Tibial nerve (tissue), 4 donors: ENCODE measurements at places on chromosomes 3 and 15.

DNA sequence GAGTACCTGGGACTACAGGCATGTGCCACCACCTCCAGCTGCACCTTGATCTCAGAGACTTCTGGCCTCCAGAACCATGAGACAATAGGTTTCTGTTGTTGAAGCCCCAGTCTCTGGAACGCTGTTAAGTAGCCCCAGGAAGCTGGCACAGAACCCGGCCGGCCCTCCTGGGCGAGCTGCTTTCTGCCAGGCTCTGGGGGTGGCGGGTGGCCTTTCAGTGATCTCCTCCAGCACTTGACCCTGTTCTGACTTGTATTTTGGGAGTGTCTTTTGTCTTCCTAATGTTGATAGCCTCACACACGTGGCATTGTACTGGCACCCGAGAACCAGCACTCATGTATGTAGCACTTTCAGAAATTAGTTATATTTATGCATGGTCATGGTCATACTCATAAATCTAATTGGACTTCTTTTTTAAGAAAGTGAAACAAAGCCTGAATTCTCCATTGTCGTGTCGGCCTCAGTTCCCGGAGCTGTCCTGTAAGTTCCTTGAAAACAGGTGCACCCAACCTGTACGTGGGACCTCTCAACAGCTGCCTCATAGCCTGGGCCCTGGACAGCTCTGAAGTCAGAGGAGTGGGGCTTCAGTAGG is 74.0 kb downstream of the TFRC start:
- H3K4me1 ChIP-seq = no peaks in the 10 kb centered on the region
- H3K4me3 ChIP-seq = no peak overlapping the region
- no peak for DNase-seq
- no peaks in the 10 kb centered on the region for H3K36me3 ChIP-seq

- H3K36me3 ChIP-seq = no peaks in the 10 kb centered on the region
- peaks cover 38% of the 10 kb centered on the region for H3K4me1 ChIP-seq
These were observed 2.1 kb downstream of the TRA2B start for GRCh38 chr3:185935465-185936272.

GRCh38 chr3:49805897-49806701 is 3.0 kb downstream of the INKA1 start:
- DNase-seq = no peak
- H3K27ac ChIP-seq = peak overlapping the region; percentile 92
- H3K36me3 ChIP-seq = no peaks in the 10 kb centered on the region
- H3K4me1 ChIP-seq = no peaks in the 10 kb centered on the region
- H3K4me3 ChIP-seq = no peak overlapping the region

GRCh38 chr3:190266913-190267290 is 55.3 kb downstream of the CLDN1 start:
- H3K36me3 ChIP-seq = no peaks in the 10 kb centered on the region
- no peaks in the 10 kb centered on the region for H3K4me1 ChIP-seq
- H3K27ac ChIP-seq = peak overlapping the region; percentile 75
- H3K27me3 ChIP-seq = no peaks in the 10 kb centered on the region
- no peak overlapping the region for H3K4me3 ChIP-seq

GRCh38 chr15:52427804-52428203 is 100.9 kb downstream of the MYO5A start:
- H3K4me3 ChIP-seq = no peak overlapping the region
- H3K27me3 ChIP-seq = no peaks in the 10 kb centered on the region
- H3K27ac ChIP-seq = no peak overlapping the region

DNA sequence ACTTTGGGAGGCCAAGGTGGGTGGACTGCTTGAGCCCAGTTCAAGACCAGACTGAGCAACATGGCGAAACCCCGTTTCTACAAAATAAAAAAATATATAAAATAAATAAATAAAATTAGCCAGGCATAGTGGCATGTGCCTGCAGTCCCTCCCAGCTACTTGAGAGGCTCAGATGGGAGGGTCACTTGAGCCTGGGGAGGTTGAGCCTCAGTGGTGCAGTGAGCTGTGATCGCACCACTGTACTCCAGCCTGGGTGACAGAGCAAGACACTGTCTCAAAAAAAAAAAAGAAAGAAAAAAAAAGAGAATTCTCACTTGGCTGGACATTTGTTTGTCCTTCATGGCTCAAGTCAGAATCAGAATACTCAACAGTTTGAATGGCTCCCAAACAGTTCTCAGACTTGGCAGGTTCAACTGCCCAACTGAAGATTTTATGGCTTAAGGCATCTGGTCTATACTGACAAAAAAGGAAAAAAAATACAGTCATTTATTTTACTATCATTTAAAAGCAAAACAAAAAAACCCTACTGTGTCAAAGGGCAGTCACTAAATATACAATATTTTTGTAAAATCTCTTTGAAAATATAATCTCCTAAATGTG is 106.6 kb downstream of the FBXL22 start:
- no peak for DNase-seq
- H3K27ac ChIP-seq = no peak overlapping the region
- no peaks in the 10 kb centered on the region for H3K27me3 ChIP-seq
- no peaks in the 10 kb centered on the region for H3K4me1 ChIP-seq
- H3K36me3 ChIP-seq = no peaks in the 10 kb centered on the region
- no peak overlapping the region for H3K4me3 ChIP-seq

GRCh38 chr15:36691579-36692357 is 112.3 kb downstream of the CDIN1 start:
- no peak overlapping the region for H3K27ac ChIP-seq
- H3K27me3 ChIP-seq = no peaks in the 10 kb centered on the region
- no peaks in the 10 kb centered on the region for H3K4me1 ChIP-seq
- DNase-seq = no peak
- H3K36me3 ChIP-seq = no peaks in the 10 kb centered on the region
